ENCODE measurements at places on chromosomes 2 and 18.
A peak's percentile ranks its signal among the peaks of the same experiment; 100 is the strongest.

- no peak for DNase-seq
These were observed 211.8 kb downstream of the PLCL1 start for GRCh38 chr2:198016243-198016642.

GRCh38 chr2:1026141-1026540 lies 75.5 kb downstream of the SNTG2 start:
- no peak for DNase-seq

DNA sequence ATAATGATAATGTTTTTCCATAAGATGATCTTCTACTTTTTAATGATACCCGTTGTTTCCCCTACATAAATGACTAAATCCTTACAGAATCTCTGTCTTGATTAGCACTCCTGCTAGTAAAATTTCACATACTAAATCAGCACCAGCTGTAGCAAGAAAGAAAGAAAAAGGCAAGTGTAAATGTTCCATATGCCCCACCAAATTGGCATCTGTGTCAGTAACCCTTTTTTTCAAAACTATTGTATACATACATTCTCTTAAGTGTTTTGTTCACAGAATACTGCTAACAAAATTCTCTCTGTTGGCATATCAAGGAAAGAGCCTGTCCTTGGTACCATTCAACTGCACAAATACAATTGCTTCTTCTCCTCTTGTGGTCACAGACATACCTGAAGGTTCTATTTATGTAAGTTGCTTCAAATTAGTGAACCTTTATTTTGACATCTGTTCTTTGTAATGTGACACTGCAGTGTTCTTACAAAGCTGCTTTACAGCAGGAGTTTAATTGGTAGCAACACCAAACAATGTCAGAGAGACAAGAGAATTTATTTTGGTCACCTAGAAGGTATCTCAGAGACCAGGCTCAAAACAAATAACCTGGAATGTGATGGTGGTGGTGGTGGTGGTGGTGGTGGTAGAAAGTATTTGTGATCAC lies 641.9 kb downstream of the ZEB2 start:
- no peak for DNase-seq

DNA sequence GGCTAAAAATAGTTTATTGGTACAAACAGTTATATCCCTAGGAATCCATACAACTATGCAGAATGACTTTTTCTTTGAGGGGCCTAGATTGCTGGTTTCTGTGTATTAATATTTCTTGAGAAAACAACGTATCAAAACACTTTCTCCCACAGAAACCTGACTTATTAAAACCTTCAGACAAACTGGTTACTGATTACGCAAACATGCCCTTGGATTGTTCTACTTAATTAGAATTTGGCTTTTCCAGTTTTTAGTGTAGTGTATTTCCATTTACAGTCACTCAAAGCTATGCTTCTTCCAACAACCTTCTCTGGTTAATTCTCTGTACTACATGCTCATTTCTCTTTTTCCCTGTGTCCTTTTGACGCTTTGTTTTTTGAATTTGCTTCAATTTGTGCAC lies 20.0 kb downstream of the VAPA start:
- DNase-seq, result no peak

DNA sequence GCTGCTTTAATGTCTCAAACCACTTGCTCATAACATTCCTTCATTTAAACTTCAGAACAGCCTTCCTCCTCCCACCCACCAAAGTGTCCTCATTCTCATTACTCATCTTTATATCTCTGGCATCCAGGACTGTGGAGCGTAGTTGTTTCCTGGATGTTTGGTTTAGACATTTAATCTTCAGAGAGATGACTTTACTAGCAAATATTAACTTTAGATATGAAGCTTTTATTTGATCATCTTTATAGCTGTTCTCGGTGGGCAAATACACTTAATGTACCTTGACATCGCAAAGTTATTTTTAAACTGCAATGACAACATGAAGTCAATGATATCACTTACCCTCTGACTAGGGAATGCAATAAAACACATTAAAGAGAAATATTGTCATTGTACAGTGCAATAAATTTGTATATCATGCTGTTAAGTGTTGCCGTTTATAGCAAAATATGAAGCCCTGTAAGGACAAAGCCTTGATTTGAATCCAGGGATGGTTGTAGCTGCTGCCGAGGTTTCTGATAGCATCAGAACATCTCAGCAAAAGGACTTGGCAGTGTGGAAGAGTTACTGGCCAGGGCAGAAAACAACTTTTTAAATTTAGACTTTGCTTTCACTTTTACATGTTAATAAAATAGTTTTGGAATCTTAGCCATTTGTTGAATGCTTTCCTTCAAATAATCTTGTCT lies 4.6 kb upstream of the LAMA3 start:
- no peak for DNase-seq

GRCh38 chr2:197558393-197558792 lies 42.5 kb downstream of the MOB4 start:
- no peak for DNase-seq

- no peak for DNase-seq
These were observed 3.5 kb upstream of the INHBB start for GRCh38 chr2:120342446-120342845.

- DNase-seq, result no peak
These were observed 47.5 kb upstream of the ASB1 start for GRCh38 chr2:238379096-238379810.

- no peak for DNase-seq
These were observed 126.6 kb downstream of the CNTNAP5 start for GRCh38 chr2:124151691-124152090.

DNA sequence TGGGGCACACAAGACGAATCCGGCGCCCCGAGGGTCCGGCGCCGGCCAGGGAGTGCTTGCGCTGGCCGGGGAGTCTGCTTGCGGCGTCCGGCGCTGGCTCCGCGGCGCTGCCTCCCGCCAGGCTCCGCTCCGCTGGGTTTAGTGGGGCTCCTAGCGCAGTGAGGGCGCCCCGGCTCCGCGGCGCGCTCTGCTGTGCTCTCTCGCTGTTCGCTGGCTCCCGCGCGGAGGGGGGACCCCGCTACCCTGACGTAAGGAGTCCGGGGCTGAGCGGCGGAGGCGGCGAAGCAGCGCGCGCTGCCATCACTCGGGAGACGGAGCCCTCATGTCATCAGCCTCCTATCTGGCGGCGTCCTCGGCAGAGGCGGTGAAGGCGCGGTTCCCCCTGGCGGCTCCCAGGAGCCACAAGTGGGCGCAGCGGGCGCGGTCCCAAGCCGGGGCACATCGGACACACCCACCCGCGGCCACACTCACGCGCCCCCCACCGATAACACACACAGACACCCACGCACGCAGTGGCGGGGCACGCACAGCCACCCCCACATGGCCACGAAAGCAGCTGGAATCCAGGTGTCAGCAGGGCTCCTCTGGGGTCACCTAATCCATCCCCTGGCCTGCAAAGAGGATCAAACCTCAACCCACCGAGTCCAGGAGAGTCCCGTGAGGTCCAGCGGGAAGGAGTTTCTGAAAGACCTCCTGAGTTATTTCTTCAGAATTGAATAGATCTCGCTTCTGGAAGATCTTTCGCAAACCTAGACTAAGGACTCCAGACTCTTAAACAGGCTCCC lies at the start of gene C1QL2:
Gene C1QL2, minus strand, starts transcription at position 189 of the 785 bp plus-strand sequence. CDS start 482 bp downstream, outside the sequence.
- no peak for DNase-seq

DNA sequence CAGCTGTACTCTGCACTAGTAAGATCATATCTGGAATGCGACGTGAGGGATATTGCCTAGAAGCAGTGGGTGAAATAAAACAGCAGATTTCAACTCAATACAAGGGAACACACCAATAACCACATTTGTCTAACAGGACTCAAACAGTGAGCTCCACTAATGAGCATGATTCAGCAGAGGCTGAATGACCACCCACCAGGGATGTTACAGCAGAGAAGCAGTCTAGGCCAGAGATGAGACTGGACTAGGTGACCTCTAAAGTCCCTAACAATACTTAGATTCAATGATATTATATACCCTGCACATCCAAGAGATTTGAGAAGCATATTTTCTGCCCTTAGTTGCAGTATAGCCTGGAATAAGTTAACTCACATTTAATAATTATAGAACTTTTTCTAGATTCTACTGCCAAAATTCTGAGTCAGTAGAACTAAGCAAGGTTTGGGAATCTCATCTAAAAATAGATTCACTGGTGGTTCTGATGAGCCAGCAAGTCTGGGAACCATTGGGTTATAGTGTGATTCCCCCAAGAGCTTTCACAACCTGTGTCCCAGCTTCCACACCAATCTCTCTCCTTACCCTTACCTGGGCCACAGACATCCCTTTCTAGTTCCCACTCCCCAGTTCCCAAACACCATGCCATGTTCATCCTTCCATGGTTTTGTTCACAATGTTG lies 6.3 kb downstream of the THOC1 start:
- no peak for DNase-seq

GRCh38 chr2:118202707-118203303 lies 114.5 kb downstream of the INSIG2 start:
- peak; percentile 43 for DNase-seq

- peak; percentile 10 for DNase-seq
These were observed 28.5 kb upstream of the NOSTRIN start for GRCh38 chr2:168773719-168774521.

- no peak for DNase-seq
These were observed 73.1 kb upstream of the RPRM start for GRCh38 chr2:153551698-153552097.

DNA sequence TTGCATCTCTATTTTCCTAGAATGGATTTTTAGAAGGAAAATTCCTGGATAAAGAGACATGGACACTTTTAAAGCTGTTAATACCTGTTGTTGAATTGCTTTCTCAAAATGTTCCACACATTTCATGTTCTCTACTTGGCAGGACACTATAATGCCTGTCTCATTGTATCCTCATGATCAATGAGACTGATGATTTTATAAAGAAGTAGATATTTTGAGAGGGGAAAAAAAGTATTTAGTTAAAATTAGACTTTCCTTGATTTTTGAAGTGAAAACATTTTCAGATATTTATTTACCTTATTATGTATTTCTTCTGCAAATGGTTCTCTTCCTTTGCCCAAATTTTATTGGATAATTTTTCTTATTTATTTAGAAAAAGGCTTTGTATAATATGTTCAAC lies 242.5 kb downstream of the MYCN start:
- no peak for DNase-seq

GRCh38 chr2:138622613-138623012 lies 121.0 kb downstream of the SPOPL start:
- no peak for DNase-seq

GRCh38 chr2:217225596-217225995 lies 365.7 kb upstream of the TNP1 start:
- no peak for DNase-seq

DNA sequence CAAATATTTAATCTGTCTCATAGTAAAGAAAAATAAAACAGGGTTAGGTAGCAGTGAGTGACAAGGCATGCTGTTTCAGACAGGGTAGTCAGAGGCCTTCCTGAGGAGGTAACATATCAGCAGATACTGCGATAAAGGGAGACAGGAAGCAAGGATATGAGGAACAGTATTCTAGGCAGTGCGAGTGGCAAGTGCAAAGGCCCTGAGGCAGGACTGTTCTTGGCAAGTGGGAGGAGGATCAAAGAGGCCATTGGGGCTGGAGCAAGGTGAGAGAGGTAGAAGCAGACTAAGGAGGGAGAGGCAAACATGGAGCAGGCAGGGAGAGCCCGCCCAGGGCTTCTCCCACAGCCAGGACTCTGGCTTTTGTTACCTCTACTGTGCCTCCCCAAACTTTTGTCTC lies 33.6 kb downstream of the GAD1 start:
- no peak for DNase-seq

- no peak for DNase-seq
These were observed 30.9 kb downstream of the ANTXR1 start for GRCh38 chr2:69043736-69044400.

DNA sequence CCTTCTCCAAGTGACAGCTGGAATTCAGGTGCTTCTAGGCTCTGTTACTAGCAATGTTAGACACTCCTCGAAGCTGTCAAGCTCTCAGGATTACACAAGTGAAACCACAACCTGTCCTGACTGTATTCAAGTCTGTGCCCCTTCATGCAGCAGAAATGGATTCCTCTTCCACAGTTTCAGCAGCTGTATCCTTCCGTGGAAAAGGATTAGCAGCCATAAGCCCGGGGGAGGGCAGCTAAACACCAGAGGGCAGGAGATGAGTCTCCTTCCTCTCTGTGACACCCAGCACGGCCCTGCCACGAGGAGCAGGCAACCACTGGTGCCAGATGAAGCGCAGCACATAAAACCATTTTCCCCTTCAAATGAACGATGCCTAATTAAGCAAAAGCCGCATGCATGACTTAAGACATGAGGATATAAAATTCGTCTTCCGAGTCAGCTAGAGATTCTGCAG lies 1.2 kb downstream of the ST3GAL5 start:
- DNase-seq, result peak; percentile 23

DNA sequence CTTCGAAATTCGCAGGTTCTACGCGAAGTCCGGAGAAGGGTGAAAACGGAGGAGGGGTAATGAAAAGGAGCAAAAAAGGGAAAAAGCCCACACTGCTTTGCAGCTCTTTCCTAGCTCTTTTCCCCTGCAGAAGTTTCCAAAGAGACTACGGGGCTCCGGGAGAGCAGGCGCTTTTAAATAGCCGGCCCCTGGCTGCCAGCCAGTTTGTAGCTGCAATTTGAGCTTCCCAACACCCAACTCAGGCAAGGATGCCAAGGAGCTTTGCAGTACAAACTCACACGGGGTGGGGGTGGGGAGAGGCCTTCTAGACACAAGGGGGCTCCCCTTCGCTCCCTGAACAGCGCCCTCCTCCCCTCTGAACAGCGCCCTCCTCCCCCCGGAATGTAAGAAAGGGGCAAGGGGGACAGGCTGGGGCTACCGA lies at the start of gene IGFBP5:
Gene IGFBP5, minus strand, starts transcription at position 149 of the 421 bp plus-strand sequence. CDS start 774 bp downstream, outside the sequence.
- DNase-seq, result no peak

- no peak for DNase-seq
These were observed 58.3 kb downstream of the HPCAL1 start for GRCh38 chr2:10360850-10361588.

DNA sequence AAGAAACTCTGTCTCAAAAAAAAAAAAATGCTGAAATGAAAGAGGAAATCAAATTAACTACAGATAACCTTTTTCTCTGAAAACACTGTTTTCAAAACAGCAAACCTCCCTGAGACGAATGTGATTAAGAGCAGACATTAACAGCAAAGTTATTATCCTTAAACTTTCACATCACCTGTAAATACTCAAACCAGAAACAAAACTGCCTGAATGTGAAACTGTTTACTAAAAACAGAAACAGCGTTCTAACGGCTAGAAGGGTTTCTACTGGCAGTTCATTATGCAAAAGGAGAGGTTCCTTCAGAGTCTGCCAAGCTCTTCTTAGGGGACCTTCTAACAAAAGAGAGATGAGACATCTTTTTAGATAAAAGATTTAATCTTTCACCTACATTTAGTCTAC lies 45.9 kb downstream of the PNO1 start:
- DNase-seq, result no peak

- no peak for DNase-seq
These were observed 150.6 kb upstream of the EPC2 start for GRCh38 chr2:148493822-148494563.

- DNase-seq, result no peak
These were observed 1.7 kb downstream of the INPP5D start for GRCh38 chr2:233061591-233062450.

All from activated CD4-positive, alpha-beta T cell treated with anti-CD3 and anti-CD28 coated beads for 24 hours (primary cell).